ENCODE measurements at places on chromosomes 3 and 15.

DNA sequence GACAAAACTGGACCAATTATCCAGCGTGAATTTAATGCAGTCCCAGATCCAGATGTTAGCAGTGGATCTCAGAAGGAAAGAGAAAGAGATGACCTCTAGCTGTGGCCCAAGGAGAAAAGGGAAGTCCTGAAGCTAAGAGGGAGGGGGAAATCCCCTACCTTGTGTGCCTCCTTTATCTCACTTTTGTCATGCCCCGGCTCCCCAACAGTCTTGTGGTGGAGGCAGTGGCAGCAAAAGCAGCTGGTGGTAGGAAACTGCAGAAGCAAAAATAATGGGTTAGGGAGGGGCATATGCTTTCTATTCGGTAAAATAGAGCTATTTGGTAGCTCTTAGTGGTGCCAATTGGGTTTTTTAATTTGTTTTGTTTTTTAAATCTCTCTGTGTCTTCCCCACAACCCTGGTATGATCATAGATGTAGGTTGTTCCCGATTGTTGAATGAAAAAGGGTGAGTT is 56.5 kb downstream of the MCTP2 start:
- no peak for DNase-seq
- no peaks in the 10 kb centered on the region for H3K36me3 ChIP-seq
- H3K27ac ChIP-seq = no peak overlapping the region
- H3K4me1 ChIP-seq = no peaks in the 10 kb centered on the region

- no peaks in the 10 kb centered on the region for H3K27me3 ChIP-seq
- no peak overlapping the region for H3K27ac ChIP-seq
- peaks cover 10% of the 10 kb centered on the region for H3K4me1 ChIP-seq
- H3K4me3 ChIP-seq = no peak overlapping the region
Measured at GRCh38 chr3:188863999-188864406, 307.8 kb upstream of the TPRG1 start.

- DNase-seq = no peak
- H3K27ac ChIP-seq = no peak overlapping the region
- no peaks in the 10 kb centered on the region for H3K36me3 ChIP-seq
- H3K4me3 ChIP-seq = no peak overlapping the region
- no peaks in the 10 kb centered on the region for H3K27me3 ChIP-seq
- no peaks in the 10 kb centered on the region for H3K4me1 ChIP-seq
Measured at GRCh38 chr3:129699199-129699598, 92.7 kb upstream of the PLXND1 start.

GRCh38 chr15:76772776-76773175 is 132.4 kb downstream of the SCAPER start:
- peaks cover 59% of the 10 kb centered on the region for H3K36me3 ChIP-seq
- DNase-seq = no peak
- H3K4me1 ChIP-seq = no peaks in the 10 kb centered on the region
- H3K4me3 ChIP-seq = no peak overlapping the region
- H3K27me3 ChIP-seq = no peaks in the 10 kb centered on the region
- H3K27ac ChIP-seq = no peak overlapping the region

- H3K36me3 ChIP-seq = no peaks in the 10 kb centered on the region
- H3K4me3 ChIP-seq = no peak overlapping the region
- H3K27me3 ChIP-seq = no peaks in the 10 kb centered on the region
- H3K4me1 ChIP-seq = no peaks in the 10 kb centered on the region
- no peak for DNase-seq
Measured at GRCh38 chr15:94272251-94272898, 41.0 kb downstream of the MCTP2 start.

- DNase-seq = no peak
- no peaks in the 10 kb centered on the region for H3K36me3 ChIP-seq
- H3K4me1 ChIP-seq = no peaks in the 10 kb centered on the region
- H3K27me3 ChIP-seq = no peaks in the 10 kb centered on the region
Measured at GRCh38 chr3:18787441-18787840, 360.9 kb upstream of the KCNH8 start.

All from heart right ventricle (tissue), 16 donors.